NCI-H226 (cell line): ENCODE measurements at places on chromosomes 3 and 15.

- no peak for DNase-seq
These were observed 13.1 kb upstream of the ANP32A start for GRCh38 chr15:68833700-68834331.

- DNase-seq: peak; percentile 13
These were observed 32.4 kb downstream of the DZIP1L start for GRCh38 chr3:138082992-138083386.

- DNase-seq: no peak
These were observed 126.5 kb upstream of the CNTN6 start for GRCh38 chr3:966341-966740.

GRCh38 chr3:184788751-184789150 lies 23.2 kb upstream of the VPS8 start:
- no peak for DNase-seq

GRCh38 chr3:184480831-184481230 lies 80.8 kb upstream of the EPHB3 start:
- DNase-seq: no peak

- DNase-seq: no peak
These were observed 6.5 kb upstream of the VILL start for GRCh38 chr3:37984051-37984450.

- no peak for DNase-seq
These were observed 36.3 kb downstream of the PAK2 start for GRCh38 chr3:196775938-196776337.

DNA sequence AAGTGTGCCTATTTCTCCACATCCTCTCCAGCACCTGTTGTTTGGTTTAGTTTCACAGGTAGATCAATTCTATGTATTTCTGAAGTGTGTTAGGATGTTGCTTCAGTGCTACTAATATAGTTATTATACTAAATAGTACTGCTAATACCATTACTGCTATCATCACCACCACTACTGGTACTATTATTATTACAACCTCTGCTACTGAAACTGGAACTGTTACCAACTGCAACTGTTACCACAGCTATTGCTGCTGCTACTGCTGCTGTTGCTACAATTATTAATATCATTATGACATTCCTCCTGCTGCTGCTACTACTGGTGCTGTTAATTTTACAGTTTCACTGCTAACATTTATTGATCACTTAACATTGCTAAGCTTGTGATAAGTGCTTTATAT lies 8.3 kb upstream of the LMOD3 start:
- no peak for DNase-seq

GRCh38 chr3:133943639-133944141 lies 48.0 kb upstream of the RAB6B start:
- DNase-seq: peak; percentile 88

DNA sequence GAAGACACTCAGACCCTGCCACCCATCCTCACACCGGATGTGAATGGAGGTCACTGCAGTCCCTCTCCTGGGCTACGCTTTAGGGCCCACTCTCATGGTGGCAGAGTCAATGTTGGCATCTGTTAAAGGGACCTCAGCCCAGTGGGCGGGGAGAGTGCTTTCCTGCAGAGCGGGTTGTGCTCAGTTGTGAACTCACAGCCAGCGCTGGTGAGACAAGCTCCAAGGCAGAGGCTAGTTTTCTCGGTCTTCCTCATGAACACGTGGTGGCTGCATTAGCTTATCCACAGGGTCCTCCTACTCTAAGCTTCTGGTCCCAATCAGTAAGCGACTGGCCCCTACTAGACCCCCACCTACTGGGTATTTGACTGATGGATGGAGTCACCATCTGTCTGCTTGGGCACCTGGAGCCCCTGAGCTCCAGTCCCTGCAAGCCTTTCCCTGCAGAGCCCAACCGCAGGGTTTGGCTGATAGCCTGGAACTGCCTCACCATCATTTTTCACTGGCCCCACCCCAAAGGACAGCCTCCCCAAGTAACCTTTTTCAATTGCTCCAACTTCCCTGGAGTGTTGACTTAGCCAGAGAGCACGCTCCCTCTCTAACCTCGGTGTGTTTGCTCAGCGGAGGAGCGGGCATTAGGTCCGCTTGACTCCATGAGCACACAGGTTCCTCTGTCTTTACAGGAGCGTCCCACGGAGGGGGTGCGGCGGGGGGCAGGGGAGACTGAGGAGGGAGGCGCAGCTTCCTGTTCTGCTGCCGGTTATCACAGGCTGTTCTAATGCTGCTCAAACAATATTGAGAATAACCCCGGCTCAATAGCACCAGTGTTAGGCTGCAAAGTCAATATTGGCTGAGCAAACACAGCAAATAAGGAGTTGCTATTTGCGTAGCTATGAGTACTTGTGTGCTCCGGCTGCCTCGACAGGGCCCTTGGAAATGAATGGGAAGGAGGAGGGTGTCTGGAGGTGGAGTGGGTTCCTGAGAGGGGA lies 141.7 kb downstream of the RPLP1 start:
- DNase-seq: peak; percentile 54

GRCh38 chr3:72669224-72669623 lies 179.0 kb downstream of the SHQ1 start:
- no peak for DNase-seq

GRCh38 chr3:16318176-16318575 lies 53.2 kb downstream of the OXNAD1 start:
- DNase-seq: no peak

DNA sequence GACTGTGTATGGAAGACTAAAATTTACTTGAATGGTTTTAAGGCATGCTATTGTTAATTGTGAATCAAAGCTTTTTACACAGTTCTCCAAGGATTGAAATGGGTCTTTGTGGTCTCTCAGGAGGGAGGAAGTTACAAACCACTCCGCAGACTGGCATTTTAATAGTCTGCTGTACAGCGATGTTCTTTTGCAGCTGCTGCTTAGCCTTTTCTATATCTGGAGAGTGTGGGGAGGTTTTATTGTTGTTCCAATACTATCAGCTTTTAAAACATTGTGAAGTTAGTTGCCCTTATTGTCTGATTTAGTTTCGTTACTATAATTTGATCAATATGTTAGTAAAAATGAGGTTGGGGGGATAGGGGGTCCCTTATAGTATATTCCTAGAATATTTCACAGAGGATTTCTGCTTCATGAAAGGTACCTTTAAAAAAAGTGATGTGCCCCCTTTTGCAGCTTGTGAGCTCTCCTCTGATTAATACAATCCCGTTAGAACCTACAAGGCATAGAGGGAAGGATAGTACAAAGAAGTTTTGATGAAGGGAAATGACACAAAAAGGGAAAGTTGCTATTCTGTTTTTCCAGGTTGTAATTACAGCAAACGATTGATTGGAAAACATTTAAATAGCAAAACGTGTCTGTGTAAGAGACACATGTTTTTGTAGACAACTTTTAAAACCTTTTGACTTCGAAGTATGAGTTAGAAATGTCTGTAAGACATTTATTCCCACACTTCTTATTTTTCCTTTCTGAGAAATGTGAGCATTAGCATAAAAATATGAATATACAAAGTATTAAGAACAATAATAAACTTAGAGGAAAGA lies 158.3 kb upstream of the CGNL1 start:
- no peak for DNase-seq

- no peak for DNase-seq
These were observed 230.6 kb upstream of the PEX5L start for GRCh38 chr3:180267202-180267843.

DNA sequence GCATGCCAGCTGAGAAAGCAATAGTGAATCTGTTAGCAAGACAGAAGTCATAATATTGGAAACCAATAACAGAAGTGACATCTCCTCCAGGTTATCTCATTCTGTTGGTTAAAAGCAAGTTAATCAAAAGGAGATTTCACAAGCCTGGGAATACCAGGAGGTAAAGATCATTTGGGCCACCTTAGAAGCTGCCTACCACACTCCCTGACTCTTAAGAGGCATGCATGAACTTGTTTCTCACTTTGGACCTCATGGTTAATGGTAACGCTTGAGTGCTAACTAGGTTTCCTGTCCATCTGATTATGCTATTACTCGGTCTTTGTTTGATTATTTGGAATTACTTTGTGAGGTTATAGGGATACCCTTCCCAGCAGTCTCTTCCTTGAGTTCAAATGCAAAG lies 650.8 kb upstream of the SGO1 start:
- no peak for DNase-seq

- DNase-seq: no peak
These were observed 15.7 kb downstream of the KLHL18 start for GRCh38 chr3:47298439-47298838.

- DNase-seq: no peak
These were observed 55.5 kb downstream of the PLS1 start for GRCh38 chr3:142651711-142652110.
